ENCODE measurements at places on chromosomes 3 and 15.

DNA sequence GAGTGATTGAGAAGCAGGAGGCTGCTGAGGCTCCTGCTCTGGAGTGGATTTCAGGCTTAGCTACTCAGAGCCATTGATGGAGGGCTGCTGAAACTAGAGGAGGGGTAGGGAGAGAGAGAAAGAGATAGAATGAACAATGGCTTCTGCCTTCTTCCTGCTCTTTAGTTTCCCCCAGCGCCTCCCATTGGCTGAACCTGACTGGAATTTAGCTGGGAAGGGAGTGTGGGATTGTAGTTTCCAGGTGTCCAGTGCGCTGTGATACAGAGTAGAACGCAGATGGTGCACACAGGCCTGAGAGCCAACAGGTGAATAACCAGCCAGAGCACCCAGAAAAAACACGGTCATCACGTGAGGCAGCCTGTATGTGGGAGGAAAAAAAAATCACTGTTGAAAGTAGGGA is 140.1 kb downstream of the IL20RB start:
- H3K36me3 ChIP-seq: no peaks in the 10 kb centered on the region
- H3K4me3 ChIP-seq: no peak overlapping the region
- H3K4me1 ChIP-seq: no peaks in the 10 kb centered on the region
- H3K27me3 ChIP-seq: no peaks in the 10 kb centered on the region
- no peak for DNase-seq

DNA sequence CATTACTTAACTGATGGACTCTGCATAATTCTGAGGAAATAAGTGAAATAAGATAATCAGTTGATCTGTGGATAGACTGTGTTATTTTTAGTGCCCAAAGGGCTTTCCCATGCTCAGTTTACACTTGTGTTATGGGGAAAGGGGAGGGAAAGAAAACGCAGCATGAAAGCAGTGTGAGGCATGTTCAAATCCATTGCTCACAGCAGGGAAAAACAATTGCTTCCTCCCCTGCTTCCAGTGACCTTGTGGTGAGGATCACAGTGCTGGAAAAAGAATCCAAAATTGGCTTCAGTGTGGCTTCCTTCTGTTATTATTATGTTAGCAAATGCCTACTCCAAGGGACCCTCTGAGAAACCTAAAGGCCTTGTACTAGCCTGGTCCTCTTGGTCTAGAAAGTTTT is 285.1 kb upstream of the CDIN1 start:
- no peaks in the 10 kb centered on the region for H3K36me3 ChIP-seq
- no peaks in the 10 kb centered on the region for H3K27me3 ChIP-seq
- no peaks in the 10 kb centered on the region for H3K4me1 ChIP-seq
- H3K27ac ChIP-seq: no peak overlapping the region
- no peak overlapping the region for H3K4me3 ChIP-seq

DNA sequence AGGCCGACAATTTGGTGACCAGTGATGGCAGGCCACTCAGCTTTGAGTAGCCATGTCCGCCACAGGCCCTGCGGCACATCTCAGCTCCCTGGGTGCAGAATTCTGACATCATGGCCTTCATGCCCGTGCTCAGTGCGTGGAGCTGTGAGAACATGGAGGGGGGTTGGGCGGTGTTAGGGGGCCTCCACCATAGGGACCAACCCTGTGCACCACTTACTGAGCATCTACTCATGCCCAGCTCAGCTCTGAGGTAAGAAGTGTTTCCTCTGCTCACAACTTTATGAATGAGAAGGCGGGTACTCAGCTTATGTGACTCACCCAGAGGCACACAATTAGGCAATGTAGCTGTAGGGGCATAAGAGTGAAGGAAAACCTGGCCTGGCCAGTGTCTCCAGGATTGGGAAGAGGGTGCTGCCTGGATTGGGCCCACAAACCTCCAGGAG is 10.5 kb downstream of the ACOX2 start:
- H3K27ac ChIP-seq: no peak overlapping the region
- no peak for DNase-seq
- H3K4me3 ChIP-seq: no peak overlapping the region
- peaks cover 12% of the 10 kb centered on the region for H3K4me1 ChIP-seq
- peaks cover 33% of the 10 kb centered on the region for H3K36me3 ChIP-seq

GRCh38 chr3:186534113-186534669 is 10.0 kb downstream of the CRYGS start:
- no peak for DNase-seq
- no peaks in the 10 kb centered on the region for H3K36me3 ChIP-seq
- no peaks in the 10 kb centered on the region for H3K27me3 ChIP-seq

DNA sequence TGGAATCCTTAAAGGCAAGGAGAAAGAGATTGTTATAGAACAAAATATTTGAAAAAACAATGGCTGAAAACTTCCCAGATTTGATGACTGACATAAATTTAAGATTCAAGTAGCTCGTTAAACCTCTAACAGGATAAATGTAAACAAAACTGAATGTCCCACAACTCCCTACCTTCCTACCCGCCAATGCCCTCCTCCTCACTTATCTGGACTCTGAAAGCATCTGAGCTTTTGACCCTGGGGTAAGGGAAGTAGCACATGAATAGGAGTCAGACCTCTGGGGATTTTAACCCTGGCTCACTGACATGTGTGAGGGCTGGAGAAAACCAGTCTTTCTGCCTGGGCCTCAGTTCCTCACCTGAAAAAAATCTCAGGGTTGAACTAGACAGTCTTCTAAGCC is 26.9 kb downstream of the CYP19A1 start:
- no peak overlapping the region for H3K27ac ChIP-seq
- no peaks in the 10 kb centered on the region for H3K27me3 ChIP-seq
- DNase-seq: no peak
- H3K4me3 ChIP-seq: no peak overlapping the region

GRCh38 chr15:62047282-62047827 is 12.9 kb downstream of the VPS13C start:
- no peak overlapping the region for H3K27ac ChIP-seq
- H3K27me3 ChIP-seq: no peaks in the 10 kb centered on the region
- no peaks in the 10 kb centered on the region for H3K36me3 ChIP-seq

DNA sequence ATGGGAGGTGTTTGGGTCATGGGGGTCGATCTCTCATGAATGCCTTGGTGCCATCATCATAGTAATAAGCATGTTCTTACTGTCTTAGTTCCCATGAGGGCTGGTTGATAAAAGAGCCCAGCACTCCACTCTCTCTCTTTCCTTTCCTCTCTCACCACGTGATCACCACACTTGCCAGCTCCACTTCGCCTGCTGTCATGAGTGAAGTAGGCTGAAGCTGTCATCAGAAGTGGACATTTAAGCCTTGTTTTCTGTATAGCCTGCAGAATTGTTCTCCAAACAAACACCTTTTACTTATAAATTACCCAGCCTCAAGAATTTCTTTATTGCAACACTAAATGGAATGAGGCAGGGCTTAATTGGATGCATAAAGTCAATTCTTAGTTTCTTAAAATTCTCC is 6.1 kb downstream of the OR5H1 start:
- H3K27me3 ChIP-seq: no peaks in the 10 kb centered on the region
- no peak overlapping the region for H3K4me3 ChIP-seq
- H3K27ac ChIP-seq: no peak overlapping the region
- no peak for DNase-seq
- no peaks in the 10 kb centered on the region for H3K36me3 ChIP-seq

- H3K4me3 ChIP-seq: no peak overlapping the region
- H3K4me1 ChIP-seq: no peaks in the 10 kb centered on the region
- H3K27ac ChIP-seq: no peak overlapping the region
- DNase-seq: no peak
Measured at GRCh38 chr3:165355316-165355715, 159.1 kb upstream of the SLITRK3 start.

- DNase-seq: no peak
- H3K36me3 ChIP-seq: no peaks in the 10 kb centered on the region
- H3K27ac ChIP-seq: peak overlapping the region; percentile 13
- no peaks in the 10 kb centered on the region for H3K27me3 ChIP-seq
Measured at GRCh38 chr3:52078781-52079560, 22.6 kb upstream of the DUSP7 start.

DNA sequence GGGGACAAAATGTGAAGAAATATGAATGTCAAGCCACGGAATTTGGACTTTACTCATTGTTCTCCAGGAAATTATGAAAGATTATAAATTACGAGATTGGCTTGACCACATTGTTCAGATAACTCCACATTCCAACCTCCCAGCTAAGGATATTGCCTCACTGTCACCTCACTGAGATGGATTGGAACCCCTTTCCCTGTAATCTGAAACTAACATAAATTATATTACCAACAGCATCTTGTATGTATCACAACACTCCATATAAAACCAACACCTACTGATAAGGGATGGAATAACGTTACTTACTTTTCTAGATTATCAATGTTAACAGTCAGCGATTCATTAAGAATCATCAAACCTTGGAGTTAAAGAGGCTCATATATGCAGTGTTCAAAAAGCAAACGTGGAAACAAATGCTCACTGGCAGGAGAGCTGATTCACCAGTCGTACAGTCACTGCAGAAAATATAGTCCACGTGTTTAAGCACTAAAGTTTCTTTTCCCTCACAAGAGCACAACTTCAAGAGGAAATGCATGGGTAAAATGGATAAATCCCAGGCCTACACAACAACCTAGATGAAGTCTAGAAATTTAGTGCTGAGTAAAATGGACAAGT is 451.5 kb downstream of the FGF12 start:
- no peaks in the 10 kb centered on the region for H3K27me3 ChIP-seq
- H3K4me1 ChIP-seq: no peaks in the 10 kb centered on the region
- no peaks in the 10 kb centered on the region for H3K36me3 ChIP-seq
- DNase-seq: no peak
- no peak overlapping the region for H3K27ac ChIP-seq

- no peak overlapping the region for H3K27ac ChIP-seq
- peaks cover 80% of the 10 kb centered on the region for H3K4me1 ChIP-seq
- no peaks in the 10 kb centered on the region for H3K27me3 ChIP-seq
- H3K36me3 ChIP-seq: no peaks in the 10 kb centered on the region
Measured at GRCh38 chr3:72384602-72385001, 463.6 kb downstream of the SHQ1 start.

- no peaks in the 10 kb centered on the region for H3K27me3 ChIP-seq
- no peaks in the 10 kb centered on the region for H3K4me1 ChIP-seq
- no peak overlapping the region for H3K27ac ChIP-seq
- H3K4me3 ChIP-seq: no peak overlapping the region
- no peak for DNase-seq
Measured at GRCh38 chr15:75156326-75157215, 45.1 kb upstream of the C15orf39 start.

DNA sequence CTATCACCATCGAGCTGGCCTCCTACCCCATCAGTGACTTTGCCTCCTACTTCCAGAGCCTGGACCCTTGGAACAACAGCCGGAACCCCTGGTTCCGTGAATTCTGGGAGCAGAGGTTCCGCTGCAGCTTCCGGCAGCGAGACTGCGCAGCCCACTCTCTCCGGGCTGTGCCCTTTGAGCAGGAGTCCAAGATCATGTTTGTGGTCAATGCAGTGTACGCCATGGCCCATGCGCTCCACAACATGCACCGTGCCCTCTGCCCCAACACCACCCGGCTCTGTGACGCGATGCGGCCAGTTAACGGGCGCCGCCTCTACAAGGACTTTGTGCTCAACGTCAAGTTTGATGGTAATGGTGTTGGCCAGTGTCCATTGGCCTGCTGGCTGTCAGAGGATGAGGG is 6.1 kb downstream of the GRM2 start:
- no peak overlapping the region for H3K27ac ChIP-seq
- H3K4me3 ChIP-seq: no peak overlapping the region
- H3K36me3 ChIP-seq: no peaks in the 10 kb centered on the region
- peak; percentile 54 for DNase-seq
- H3K4me1 ChIP-seq: no peaks in the 10 kb centered on the region

DNA sequence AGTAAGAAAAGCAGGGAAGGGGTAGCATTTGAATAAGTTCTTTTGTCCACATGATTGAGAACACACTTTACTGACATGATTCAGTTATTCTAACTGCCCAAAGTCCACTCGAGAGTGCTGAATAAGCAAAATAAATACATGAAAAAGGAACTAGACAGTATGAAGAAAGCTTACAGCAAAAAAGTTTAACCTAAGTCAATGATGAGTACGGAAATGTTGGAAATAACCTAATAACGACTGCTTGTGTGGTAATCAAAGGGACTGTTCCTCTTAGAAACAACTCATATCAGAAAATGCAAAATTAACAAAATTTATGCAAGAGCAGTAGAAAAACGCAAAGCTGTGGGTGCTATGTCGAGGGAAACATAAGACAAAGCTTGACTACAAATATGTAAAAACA is 36.6 kb downstream of the DMXL2 start:
- no peaks in the 10 kb centered on the region for H3K27me3 ChIP-seq
- no peak overlapping the region for H3K4me3 ChIP-seq
- no peak overlapping the region for H3K27ac ChIP-seq
- no peaks in the 10 kb centered on the region for H3K4me1 ChIP-seq
- H3K36me3 ChIP-seq: no peaks in the 10 kb centered on the region
- DNase-seq: no peak

DNA sequence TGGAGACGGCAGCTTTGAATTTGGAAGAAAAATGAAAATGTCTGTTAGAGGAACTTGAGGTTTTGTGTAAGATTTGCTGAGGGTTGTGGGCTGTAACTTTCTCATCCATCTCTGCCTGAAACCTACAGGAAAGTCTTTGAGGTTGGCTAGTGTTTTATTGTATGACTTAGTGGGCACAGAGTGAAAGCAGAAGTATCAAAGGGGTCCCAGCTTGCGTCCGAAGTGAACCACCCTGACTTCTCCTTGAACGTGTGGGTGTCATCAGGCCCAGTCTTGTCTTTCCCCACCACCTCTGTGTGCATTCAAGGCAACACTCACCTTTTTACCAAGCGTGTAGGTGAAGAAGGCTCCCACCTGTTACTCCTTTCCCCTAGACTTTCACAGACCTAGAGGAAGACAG is 682.1 kb upstream of the CFAP20DC start:
- DNase-seq: no peak
- no peaks in the 10 kb centered on the region for H3K27me3 ChIP-seq
- no peak overlapping the region for H3K27ac ChIP-seq
- H3K4me3 ChIP-seq: no peak overlapping the region

GRCh38 chr3:120816728-120817127 is 74.2 kb downstream of the GTF2E1 start:
- H3K27me3 ChIP-seq: no peaks in the 10 kb centered on the region
- H3K27ac ChIP-seq: no peak overlapping the region
- H3K4me3 ChIP-seq: no peak overlapping the region
- no peaks in the 10 kb centered on the region for H3K36me3 ChIP-seq

GRCh38 chr3:72322264-72322976 is 525.8 kb downstream of the SHQ1 start:
- no peaks in the 10 kb centered on the region for H3K4me1 ChIP-seq
- no peak overlapping the region for H3K27ac ChIP-seq
- no peaks in the 10 kb centered on the region for H3K27me3 ChIP-seq
- DNase-seq: no peak
- no peaks in the 10 kb centered on the region for H3K36me3 ChIP-seq

GRCh38 chr15:70046679-70047369 is 50.9 kb downstream of the TLE3 start:
- no peaks in the 10 kb centered on the region for H3K27me3 ChIP-seq
- DNase-seq: no peak
- no peak overlapping the region for H3K27ac ChIP-seq
- no peak overlapping the region for H3K4me3 ChIP-seq

GRCh38 chr3:190017521-190018288 is 103.0 kb downstream of the P3H2 start:
- H3K27me3 ChIP-seq: no peaks in the 10 kb centered on the region
- H3K27ac ChIP-seq: no peak overlapping the region
- no peaks in the 10 kb centered on the region for H3K36me3 ChIP-seq
- H3K4me3 ChIP-seq: no peak overlapping the region
- DNase-seq: no peak

- DNase-seq: peak; percentile 34
- no peak overlapping the region for H3K4me3 ChIP-seq
- no peak overlapping the region for H3K27ac ChIP-seq
- no peaks in the 10 kb centered on the region for H3K27me3 ChIP-seq
- H3K36me3 ChIP-seq: no peaks in the 10 kb centered on the region
- H3K4me1 ChIP-seq: peaks cover 5% of the 10 kb centered on the region
Measured at GRCh38 chr15:25795712-25796111, 67.4 kb downstream of the ATP10A start.

All from vagina (tissue), 2 donors.